ENCODE measurements at places on chromosomes 5 and 9. TPM values are rescaled to one million over a fixed set of nuclear protein-coding genes. Genes with fewer than 3 reads are reported as not detected.

GRCh38 chr5:140402258-140403074 lies 833 bp downstream of the ANKHD1 start:
- DNase-seq = peak; percentile 27

The OR1L4 gene
- total RNA-seq = not detected

DNA sequence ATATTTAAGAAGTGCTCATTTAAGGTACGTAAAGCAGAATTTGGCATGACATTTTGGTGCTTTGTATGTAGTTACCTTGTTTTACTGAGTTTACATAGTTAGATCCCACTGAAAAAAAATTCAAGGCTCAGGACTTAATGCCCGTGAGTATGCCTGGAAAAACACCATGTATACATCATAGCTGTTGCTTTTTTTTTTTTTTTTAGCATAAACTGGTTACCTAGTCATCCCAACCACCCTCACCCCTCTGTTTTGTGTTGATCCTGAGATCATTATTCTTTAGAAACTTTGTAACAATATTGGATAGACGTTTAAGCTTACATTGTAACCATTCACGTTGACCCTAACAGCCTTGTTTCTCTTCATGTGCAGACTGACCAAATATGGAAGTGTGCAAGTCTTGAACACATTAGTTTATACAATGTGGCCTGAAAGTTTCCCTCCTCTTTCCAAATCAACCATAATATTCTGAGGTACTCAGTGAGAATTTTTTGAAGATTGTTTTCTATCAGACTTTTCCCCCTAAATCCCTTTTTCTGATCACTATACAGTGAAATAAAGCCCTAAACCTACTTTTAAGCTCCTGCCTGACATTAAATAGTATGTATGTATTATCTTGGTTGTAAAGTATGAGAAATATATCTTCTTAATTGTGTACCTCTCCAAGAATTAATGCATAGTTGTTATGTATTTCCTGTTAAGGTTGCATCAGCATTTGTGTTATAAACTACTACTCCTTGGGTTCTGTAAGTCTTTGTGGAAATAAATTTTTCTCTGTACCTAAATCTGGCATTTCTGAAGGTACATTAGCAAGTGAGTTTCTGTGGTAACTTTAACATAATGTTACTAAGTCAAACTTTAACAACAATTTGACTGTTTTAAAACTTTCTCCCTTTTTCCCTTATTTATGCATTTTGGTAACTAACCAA lies 4.4 kb downstream of the RABGAP1 start:
- no peak for DNase-seq

The NXNL2 gene
- 1.9 TPM for total RNA-seq

The CDK5RAP2 gene
- total RNA-seq = 43.3 TPM

- peak; percentile 25 for DNase-seq
These were observed 31.4 kb upstream of the ANKRD55 start for GRCh38 chr5:56264417-56265025.

DNA sequence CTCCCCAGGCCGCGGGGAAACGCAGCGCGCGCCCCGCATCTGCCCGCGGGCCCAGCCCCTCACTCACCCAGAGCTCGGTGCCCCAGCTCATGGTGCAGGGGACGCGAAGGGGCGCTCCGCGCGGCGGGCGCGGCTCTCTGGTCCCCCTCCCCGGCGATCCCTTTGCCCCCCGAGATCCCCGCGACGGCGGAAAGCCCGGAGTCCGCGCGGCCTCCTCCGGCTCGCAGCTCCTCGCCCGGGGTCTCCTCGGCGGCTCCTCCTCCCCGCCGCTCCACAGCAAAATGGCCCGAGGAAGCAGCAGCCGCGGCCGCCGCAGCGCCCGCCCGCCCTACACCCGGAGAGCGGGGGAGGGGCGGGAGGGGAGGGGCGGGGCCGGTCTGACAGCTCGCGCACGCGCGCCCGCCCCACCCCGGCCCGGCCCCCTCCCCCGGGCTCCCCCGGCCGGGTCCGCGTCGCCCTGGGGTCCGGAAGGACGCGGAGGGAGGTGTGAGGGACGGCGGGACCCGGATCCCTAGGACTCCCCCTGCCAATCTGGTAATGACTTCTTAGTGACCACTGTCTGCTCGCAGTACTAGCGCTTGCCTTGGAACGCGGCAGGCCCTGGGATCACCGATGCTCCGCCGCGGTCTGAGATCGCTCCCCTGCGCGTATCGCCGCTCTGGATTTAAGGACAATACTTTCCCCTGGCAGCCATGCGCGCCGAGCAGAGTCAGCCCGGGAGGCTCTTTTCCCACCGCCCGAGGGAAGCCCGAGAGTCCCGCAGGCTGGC lies at the start of gene FNBP1:
TSS of gene FNBP1 (minus strand) at position 305 of the 769 bp plus-strand sequence. CDS start at position 91, 214 bp downstream.
- DNase-seq = peak; percentile 79

- no peak for DNase-seq
These were observed 81.6 kb downstream of the PTCH1 start for GRCh38 chr9:95435074-95435728.

DNA sequence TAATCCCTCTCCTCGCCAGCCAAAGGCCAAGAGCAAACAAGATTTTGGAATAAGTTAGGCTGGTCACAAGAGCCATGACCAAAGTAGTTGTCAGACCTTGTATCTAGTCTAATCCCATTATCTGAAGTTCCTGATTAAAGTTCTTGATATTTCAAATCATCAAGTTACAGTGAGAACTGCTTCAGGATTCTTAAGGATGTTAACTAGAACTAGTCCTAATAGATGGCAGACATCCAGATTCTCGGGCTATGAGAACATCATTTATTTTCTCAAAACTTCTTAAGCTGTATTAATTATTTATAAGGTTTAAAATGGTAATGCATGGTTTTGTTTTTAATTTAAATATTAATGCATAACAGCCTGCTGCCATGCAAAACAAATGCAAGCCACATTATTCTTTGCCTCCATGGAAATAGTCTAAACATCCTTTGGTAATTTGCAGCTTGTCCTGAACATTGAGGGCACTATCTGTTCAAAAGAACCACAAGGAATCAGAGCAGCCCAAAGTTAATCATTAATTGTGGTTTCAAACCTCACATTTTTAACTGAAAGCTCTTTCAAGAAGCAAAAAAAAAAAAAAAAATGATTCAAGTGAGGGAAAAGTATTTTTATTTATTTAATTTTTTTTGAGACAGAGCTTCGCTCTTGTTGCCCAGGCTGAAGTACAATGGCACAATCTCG lies 95.1 kb downstream of the TTC39B start:
- no peak for DNase-seq

- no peak for DNase-seq
These were observed 78.9 kb downstream of the SEMA4D start for GRCh38 chr9:89418882-89419640.

The ACOT12 gene
- 0.75 TPM for total RNA-seq

DNA sequence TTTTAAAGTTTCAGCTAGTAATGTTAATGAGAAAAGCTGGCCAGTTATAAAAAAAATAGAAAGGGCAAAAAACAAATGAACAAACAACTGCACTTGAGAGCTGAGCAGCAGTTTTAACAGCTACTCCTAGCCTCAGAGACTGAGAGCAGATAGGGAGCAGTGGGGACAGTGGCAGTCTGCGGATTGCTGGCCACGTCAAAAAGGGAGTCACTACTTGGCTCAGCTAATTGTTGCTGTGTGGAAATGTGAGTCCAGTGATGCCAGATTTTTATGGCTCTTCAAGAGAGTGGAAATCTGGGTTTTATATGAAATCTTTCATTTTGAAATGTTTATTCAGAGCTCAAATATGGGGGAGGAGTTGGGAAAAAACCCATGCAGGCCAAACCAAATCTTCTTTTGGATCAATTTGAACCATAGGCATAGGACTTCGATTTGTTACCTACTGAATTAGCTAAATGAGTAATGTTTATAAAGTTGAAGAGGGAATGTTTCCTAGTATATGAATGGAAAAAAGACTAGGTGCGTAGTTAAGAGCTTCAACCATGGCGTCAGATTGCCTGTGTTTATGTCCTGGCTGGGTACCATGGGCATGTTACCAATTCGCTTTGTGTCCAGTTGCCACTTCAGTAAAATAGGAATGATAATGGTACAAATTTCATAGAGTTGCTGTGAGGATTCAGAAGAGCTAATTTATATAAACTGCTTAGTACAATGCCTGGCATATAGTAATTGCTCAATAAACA lies 102.1 kb downstream of the PAM start:
- DNase-seq = no peak

The LRRC70 gene
- 1.0 TPM for total RNA-seq

Data from mucosa of gallbladder (tissue), 1 donor.